ENCODE measurements at places on chromosomes 4 and X.

- DNase-seq, result no peak
These were observed 29.9 kb upstream of the GPC4 start for GRCh38 chrX:133444952-133445831.

DNA sequence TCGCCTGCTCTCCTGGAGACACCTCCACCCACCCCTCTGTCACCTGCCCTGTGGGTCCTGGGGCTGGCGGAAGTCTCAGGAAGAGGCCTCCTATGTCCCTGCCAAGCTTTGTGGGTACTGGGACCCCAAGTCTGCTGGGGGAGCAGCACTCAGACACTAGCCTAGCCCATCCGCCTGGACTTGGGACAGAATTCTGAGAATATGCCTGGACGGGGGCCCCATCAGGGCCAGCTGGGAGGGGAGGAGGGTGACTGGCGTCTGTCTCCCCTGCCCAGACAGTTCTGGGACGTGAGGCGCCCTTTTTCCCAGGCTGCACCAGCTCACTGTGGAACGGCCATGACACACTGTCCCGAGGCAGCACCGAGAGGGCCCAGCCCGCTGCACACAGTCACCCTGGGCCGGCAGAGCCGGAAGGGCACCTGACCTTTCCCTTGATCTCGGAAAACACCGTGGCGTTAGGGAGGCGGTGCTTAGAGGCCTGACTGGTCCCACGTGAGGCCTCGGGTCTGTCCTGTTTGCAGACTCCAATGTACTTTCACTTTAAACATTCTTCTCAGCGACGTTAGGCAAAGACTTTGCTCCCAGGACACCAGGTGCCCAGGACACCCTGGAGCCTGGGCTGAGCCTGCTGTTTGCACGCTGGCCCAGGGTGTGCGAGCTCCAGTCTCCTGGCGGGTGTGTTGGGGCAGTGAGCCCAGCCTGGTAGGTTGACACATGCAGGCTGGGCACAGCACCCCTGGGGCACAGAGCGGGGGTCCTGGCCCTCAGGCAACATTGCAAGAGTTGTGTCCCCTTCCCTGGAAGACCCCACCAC is 700 bp downstream of the SLC26A1 start:
- DNase-seq, result peak; percentile 99

DNA sequence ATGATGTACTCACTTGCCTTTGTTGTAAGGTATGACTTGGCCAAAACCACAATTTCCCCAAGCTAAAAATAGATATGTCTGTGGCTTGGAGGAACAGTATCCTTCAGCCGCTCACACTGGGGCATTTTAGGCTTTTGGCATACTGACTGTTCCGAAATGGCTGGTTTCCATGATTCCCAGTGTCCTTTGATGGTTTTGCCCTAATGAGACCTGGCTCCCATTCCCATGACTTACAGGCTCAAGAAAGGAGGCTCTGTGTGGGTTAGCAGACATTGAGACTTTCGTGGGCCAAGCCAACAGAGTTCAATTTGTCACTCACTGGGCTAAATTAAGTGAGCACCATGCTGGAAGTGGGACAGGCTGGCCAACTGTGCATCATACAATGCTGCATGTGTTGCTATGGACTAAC is 150.6 kb downstream of the CEP135 start:
- no peak for DNase-seq

DNA sequence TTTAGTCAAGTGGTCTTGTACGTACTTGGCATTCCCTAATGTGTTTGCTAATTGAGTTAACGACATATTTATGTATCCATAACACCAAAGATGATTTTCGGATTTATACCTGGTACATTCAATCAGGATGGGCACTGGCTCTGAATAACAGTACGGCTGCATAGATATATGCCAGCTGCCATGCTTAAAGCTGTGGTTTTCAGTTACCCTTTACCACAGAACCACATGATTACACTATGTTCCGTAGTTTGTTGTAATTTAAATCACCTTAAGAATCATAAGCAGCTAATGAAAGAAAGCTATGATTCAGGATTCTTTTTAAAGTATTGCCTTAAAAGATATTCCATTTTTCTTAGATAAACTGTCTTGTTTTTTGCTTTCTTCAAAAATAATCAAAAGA is 53.6 kb downstream of the FIP1L1 start:
- DNase-seq, result no peak

- DNase-seq, result no peak
These were observed 152.9 kb downstream of the COL4A6 start for GRCh38 chrX:108285356-108285755.

DNA sequence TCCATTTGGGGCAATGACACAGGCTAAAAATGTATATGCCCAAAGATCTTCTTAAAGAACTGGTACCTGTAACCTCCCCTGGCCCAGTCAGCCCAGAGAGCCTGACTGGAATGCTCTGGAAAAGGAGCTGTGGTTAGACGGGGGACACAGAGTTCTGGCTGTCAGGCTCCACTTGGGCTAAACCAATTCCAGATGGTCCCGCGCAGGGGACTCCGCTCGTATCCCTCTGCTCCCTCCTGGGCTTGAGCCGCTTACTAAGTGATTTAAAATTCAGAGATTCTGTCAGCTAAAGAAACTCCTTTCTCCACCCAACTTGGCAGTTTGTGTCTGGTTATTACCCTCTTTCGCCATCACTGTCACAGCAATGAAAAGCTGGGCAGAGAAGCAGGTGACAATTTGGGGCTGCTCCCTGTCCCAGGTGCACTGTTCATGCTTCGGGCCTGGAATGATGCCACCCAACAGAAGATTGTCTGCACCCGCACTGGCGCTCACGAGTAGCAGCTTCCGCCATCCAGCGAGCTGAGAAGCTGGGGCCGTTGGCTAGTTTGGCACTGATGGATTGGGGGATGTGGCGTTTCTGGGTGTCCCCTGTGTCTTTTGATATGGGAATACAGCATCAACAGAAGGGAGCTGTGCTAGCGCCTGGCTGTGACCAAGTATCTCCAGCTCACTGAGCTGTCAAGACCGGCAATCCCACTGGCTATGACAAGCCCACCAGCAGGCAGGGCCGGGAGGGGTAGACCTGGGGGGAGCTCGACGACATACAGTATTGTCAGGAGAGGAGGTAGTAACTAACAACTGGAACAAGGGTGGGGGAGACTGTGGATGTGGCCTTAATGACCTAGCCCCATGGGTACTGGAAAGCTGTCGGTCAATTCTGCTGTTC is 6.7 kb upstream of the IRAK1 start:
- DNase-seq, result no peak

GRCh38 chr4:24568425-24568824 is 15.9 kb downstream of the DHX15 start:
- DNase-seq, result no peak

- DNase-seq, result peak; percentile 48
These were observed 531 bp downstream of the CAMK2D start for GRCh38 chr4:113760795-113761619.

GRCh38 chrX:140091125-140091886 is 126.0 kb upstream of the CXorf66 start:
- no peak for DNase-seq

GRCh38 chr4:138915756-138916155 is 99.8 kb upstream of the NOCT start:
- DNase-seq, result no peak

- no peak for DNase-seq
These were observed 613.3 kb downstream of the BCOR start for GRCh38 chrX:39484159-39485068.

- DNase-seq, result no peak
These were observed 20.9 kb downstream of the TBC1D9 start for GRCh38 chr4:140735317-140735716.

DNA sequence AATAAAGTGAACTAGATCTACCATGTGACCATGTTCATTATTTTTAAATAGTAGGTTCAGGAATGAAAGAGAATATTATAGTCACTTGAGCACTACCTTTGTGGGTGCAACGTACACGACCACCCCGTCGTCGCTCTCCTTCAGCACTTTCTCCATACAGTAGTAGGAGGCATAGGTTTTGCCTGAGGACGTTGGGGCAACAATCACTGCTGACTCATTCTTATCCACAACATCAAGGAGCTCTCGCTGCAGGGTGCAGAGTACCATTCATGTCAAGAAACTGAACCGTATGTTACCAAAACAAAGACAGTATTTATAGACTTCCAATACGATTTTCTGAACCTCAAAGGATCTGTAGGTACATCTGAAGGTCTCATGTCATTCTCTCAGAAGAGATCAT is 44.7 kb downstream of the DDX60 start:
- DNase-seq, result no peak

GRCh38 chr4:122873821-122874593 is 47.4 kb downstream of the FGF2 start:
- DNase-seq, result no peak

GRCh38 chr4:13174926-13175325 is 309.2 kb downstream of the RAB28 start:
- DNase-seq, result no peak

- DNase-seq, result no peak
These were observed 115.2 kb downstream of the GLRA3 start for GRCh38 chr4:174713821-174714220.

DNA sequence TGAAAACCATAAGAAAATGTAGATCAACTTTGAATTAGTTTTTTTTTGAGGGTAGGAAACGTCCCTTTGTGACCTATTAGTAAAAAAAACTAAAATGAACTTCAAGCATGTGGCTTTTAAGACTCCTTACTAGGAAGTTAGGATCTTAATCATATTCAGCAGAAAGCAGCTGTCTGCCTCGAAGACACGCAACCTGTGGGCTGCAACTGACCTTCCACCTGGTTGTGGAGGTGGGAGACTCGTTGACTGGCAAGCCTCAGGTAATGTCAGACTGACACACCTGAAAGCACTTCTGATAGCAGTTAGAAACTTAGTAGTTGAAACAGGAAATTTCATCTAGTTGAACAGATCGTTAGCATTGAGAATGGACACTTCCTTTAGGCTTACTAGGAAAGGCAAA is 37.4 kb downstream of the CCNG2 start:
- DNase-seq, result no peak

DNA sequence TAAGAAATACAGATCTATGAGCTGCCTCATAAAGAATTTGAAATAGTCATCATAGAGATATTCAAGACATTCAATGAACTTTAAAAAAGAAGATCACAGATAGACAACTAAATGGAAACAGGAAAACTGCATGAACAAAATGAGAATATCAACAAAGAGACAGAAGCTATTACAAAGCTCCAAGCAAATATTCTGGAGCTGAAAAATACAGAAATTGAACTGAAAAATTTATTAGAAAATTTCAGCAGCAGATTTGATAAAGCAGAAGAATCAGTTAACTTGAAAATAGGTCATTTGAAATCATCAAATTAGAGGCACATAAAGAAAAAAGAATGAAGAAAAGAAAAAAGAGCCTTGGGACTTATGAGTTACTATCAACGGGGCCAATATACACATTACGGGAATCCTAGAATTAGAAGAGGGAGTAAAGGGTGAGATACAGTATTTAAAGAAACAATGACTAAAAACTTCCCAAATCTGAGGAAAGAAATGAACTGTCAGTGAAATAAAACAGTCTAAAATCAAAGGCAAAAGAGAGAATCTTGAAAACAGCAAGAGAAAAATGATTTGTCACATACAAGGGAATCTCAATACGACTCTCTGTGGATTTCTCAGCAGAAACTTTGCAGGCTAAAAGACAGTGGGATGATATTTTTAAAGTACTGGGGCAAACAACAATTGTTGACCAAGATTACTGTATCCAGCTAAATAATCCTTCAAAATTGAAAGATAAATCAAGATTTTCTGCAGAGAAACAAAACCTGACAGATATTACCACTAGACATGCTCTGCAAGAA is 641.6 kb downstream of the ANKRD50 start:
- no peak for DNase-seq

Measured in HuH-7.5 (cell line).